ENCODE measurements at places on chromosomes 16 and 17. TPM values are rescaled to one million over a fixed set of nuclear protein-coding genes. Genes with fewer than 3 reads are reported as not detected.
A peak's percentile ranks its signal among the peaks of the same experiment; 100 is the strongest.

DNA sequence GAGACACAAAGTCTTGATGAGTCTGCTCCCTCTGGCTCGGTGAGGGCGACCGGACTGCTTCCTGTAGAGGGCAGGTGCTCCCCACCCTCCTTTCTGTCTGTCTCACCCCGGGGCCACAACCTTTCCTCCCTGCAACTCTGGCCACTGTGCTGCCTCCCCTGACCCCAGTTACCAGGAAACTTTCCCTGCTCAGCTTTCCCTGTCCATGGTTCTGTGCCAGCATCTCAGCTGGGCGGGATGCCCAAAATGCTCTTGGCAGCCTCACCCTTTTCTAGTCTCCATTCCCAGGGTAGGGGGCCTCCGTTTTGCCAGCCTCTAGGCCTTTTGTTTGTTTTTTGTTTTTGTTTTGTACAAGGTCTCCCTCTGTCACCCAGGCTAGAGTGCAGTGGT, 1.4 kb downstream of the PLD2 start:
- H3K27ac ChIP-seq: no peak overlapping the region
- H3K4me1 ChIP-seq: peaks cover 4% of the 10 kb centered on the region
- H3K36me3 ChIP-seq: no peaks in the 10 kb centered on the region
- H3K4me3 ChIP-seq: no peak overlapping the region
- no peaks in the 10 kb centered on the region for H3K27me3 ChIP-seq

DNA sequence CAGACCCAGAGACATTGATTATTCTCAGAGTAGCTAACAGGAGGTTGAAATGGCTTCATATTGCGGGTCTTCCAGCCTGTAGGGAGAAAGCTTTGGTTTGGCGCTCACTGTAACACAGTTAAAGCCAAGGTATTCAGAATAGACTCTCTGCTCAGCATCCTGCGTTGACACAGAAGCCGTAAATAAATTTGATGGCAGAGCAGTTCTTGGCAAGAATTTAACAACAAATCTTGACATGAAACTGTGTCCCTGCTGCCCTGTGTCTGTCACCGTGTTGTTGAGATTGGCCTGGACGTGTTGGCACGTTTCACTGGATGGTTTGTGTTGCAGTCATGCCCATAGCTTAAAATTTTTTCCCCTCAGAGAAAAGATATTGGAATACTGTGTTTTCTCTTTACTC, 359.6 kb downstream of the SNX29 start:
- H3K36me3 ChIP-seq: no peaks in the 10 kb centered on the region
- peaks cover 19% of the 10 kb centered on the region for H3K4me1 ChIP-seq
- no peak overlapping the region for H3K27ac ChIP-seq
- DNase-seq: no peak

DNA sequence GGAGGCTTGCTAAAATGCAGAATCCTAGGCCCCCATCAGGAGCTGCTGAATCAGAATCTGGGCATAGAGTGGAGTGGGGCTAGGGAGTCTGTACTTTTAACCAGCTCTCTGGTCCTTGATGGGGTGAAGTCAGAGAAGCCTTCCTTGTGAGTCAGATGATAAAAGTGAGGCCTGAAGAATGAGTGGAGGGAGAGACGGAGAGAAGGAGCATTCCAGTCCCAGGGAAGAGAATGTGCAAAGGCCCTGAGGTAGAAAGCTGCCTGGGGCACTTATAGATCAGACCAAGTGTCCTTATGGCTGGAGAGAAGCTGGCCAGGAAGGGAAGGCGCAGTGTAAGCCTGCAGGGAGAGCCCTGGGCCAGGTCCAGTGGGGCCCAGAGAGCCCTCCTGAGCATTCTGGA, 235.1 kb upstream of the NLRP1 start:
- no peaks in the 10 kb centered on the region for H3K27me3 ChIP-seq
- no peaks in the 10 kb centered on the region for H3K4me1 ChIP-seq
- H3K27ac ChIP-seq: no peak overlapping the region
- no peaks in the 10 kb centered on the region for H3K36me3 ChIP-seq
- no peak overlapping the region for H3K4me3 ChIP-seq

- H3K27ac ChIP-seq: no peak overlapping the region
- H3K4me1 ChIP-seq: peaks cover 8% of the 10 kb centered on the region
Observed at GRCh38 chr17:37174205-37174604, 201.6 kb upstream of the C17orf78 start.

GRCh38 chr17:5536866-5537650, 47.3 kb downstream of the NLRP1 start:
- H3K27ac ChIP-seq: no peak overlapping the region
- H3K36me3 ChIP-seq: peaks cover 10% of the 10 kb centered on the region
- no peak overlapping the region for H3K4me3 ChIP-seq

- no peak overlapping the region for H3K27ac ChIP-seq
- H3K4me1 ChIP-seq: no peaks in the 10 kb centered on the region
- no peak for DNase-seq
Observed at GRCh38 chr16:2716948-2717347, 3.1 kb downstream of the PRSS27 start.

- no peak overlapping the region for H3K4me3 ChIP-seq
- H3K27ac ChIP-seq: no peak overlapping the region
- peaks cover 14% of the 10 kb centered on the region for H3K4me1 ChIP-seq
- no peaks in the 10 kb centered on the region for H3K27me3 ChIP-seq
Observed at GRCh38 chr17:38510421-38511149, 82.3 kb downstream of the ARHGAP23 start.

GRCh38 chr17:70945386-70945785, 776.1 kb downstream of the KCNJ2 start:
- peak; percentile 9 for DNase-seq
- H3K27me3 ChIP-seq: no peaks in the 10 kb centered on the region
- no peaks in the 10 kb centered on the region for H3K4me1 ChIP-seq
- H3K4me3 ChIP-seq: no peak overlapping the region
- no peak overlapping the region for H3K27ac ChIP-seq

The SLFN14 gene
- total RNA-seq: not detected

The CSF3 gene
- total RNA-seq: not detected

The SLC47A1 gene
- total RNA-seq: 7.0 TPM

All from GM23248 (cell line).